ENCODE measurements at places on chromosomes 3 and 15.

DNA sequence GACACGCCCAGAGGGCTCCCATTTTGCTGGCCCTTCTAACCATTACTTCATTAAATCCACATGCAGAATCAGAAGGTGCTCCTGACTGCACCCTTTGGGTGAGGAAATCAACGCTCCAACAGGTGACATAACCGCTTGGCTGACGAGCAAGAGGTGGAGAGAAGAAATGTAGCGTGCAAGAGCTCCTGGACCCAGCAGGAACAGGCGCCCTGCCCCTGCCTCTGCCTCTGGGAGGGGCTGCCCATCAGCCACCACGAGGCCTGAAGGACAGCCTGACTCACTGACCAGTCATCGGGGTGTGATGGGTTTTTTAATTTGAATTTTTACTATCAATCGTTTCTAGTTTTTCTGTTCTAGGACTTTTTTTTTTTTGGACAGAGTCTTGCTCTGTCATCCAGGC lies 218.2 kb downstream of the ADAMTS17 start:
- no peak for DNase-seq

DNA sequence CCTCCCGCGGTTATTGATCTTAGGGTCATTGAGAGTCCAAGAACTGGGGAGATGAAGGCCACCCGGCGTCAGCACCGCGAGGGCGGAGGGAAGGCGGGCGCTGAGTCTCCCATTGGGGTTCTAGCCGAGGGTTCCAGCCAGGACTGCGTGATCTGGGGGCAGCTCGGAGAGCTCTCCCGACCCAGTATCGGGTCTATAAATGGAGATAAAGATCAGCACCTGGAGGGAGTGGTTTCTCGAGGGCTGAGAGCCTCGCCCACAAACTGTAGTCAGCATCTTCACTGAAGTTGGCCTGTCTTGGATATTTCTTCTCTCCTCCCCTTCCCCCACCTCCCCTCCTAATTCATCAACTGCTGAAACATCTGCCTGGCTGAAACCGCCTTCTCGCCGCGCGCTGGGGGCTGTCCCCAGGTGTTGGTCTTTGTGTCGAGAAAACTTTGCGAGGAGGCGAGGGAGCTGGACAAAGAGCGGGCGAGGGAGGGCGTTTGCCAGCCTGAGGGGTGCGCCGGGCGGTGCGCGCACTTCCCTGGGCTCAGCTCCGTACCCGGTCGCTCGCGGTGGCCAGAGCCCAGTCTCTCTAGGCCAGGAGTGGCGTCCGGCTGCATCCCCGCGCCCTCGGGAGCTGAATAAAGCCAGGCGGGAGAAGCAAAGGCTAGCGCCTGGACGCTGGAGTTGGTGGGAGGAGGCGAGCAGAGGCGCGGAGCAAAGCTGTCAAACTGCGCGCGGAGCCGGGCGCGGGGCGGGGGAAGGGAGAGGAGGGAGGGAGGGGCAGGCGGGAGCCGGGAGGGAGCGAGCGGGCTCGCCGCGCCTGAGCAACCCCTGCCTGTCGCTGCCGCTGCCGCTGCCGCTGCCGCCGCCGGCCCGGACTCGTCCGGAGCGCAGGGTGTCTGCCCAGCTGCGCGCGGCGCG lies at the start of gene ST8SIA2:
Gene ST8SIA2 (plus strand): TSS at position 811 of the 909 bp plus-strand sequence. CDS start 184 bp downstream, outside the sequence.
- DNase-seq = peak; percentile 45

DNA sequence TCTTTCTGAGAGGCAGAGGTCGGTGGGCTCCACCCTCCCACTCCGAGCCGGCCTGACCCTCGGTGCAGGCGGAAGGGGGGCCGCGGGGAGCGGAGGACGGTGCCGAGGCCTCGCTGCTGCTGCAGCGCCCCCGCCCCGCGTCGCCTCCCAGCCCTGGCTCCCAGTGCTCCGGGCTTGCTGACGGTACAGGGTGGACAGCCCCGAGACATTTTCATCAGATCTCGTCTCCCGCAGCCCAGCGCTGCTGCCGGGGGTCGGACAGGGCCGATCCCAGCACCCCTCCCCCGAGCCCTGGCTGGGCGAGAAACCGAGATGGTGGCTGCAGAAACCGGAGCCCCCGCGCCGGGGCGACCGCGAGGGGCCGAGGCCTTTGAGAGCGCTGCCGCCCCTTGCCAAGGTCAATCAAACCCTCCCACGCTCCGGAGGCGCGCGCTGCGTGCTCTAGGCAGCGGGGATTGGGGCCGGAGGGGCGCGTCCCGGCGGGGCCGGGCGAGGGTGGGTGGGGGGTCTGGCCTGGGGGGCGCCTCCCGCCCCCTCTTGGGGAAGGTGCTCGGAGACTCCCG lies 42.5 kb downstream of the EPHB3 start:
- DNase-seq = no peak

DNA sequence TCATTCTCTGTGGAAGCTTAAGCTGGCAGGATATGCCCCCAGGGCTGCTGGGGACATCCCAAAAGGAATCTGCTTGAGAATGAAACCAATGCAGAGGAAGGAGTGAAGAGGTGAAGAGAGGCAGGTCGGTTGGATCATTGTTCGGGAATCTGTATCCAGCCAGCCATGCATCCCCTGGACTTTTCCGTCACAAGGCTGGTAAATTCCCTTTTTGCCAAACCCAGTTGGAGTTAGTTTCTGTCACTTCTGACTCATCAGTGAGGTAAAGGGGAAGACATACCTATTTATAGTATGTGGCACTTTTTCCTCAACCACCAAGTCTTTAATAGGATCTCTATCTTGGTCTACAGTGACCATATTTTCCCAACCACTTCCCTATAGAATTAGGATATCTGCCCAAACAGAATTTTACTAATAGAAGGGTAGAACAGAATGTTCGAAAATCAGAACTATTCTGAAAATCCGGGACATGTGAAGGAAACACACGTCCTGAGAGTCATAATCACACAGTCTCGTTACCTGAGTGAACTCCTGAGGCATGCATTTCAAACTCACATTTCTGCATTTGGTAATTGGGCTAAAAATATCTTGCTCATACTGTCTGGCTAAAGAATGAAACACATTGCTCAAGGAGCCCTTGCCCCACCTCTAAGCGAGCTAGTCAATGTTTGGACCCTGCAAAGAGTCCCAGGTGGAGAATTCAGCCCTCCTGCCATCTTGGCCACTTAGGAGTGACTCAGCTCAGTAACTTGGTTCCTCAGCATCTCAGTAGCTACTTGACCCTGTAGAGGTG lies 289.7 kb upstream of the ADAMTS9 start:
- DNase-seq = no peak

DNA sequence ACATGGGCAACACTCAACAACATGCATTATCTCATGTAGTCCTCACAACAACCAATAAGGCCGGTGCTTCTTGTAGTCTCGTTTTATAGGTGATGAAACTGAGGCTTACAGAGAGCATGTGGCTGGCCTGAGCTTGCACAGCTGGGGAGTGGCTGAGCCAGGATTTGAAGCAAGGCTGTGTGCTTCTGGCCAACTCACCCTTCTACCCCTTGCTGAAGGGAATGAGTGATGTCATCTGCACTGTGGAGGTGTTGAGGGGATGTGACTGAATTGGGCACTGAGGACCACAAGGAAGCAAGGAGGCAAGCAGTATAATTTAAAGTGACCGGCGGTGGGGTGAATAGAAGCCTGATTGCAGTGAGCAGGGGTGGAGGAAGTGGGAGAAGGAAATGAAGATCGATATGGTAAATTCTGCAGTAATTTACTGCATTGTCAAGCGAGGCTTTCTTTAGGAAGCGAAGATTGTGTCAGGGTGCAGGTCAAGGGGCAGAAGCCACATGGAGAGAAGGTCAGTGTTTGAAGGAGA lies 62.3 kb downstream of the MINAR1 start:
- DNase-seq = no peak

Measured in GM12891 (cell line).